ENCODE measurements at places on chromosomes 6 and 20.

GRCh38 chr6:110093981-110094380, 85.5 kb downstream of the WASF1 start:
- no peak for DNase-seq

- DNase-seq = no peak
Measured at GRCh38 chr6:109059571-109060021, 35.0 kb downstream of the SESN1 start.

GRCh38 chr6:15888798-15889772, 226.3 kb upstream of the DTNBP1 start:
- DNase-seq = no peak

- DNase-seq = no peak
Measured at GRCh38 chr6:170122651-170123050, 168.2 kb downstream of the DLL1 start.

- no peak for DNase-seq
Measured at GRCh38 chr6:97021194-97021593, 96.7 kb downstream of the KLHL32 start.

DNA sequence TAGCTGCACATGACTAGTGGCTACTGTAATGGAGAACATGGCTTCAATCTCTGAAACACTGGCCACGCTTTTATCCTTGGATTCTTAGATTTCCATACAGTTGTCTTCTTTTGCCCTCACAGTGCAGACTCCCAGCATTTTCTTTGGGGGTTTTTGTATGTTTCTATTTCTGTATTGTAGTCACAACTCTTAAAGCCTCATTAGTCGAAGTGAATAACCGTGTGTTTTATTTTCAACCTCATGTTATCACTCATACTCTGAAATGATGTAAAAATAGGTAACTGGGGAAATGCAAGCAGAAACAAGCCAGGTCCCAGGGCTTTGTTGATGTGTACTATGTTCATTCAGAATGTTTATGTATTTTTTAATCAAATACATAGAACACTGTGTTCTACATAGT, 162.9 kb downstream of the JARID2 start:
- DNase-seq = no peak

Data from fibroblast of skin of left biceps (primary cell).